ENCODE measurements at places on chromosomes 7 and 10.

GRCh38 chr7:471866-472639 lies 47.6 kb downstream of the PDGFA start:
- DNase-seq: no peak

DNA sequence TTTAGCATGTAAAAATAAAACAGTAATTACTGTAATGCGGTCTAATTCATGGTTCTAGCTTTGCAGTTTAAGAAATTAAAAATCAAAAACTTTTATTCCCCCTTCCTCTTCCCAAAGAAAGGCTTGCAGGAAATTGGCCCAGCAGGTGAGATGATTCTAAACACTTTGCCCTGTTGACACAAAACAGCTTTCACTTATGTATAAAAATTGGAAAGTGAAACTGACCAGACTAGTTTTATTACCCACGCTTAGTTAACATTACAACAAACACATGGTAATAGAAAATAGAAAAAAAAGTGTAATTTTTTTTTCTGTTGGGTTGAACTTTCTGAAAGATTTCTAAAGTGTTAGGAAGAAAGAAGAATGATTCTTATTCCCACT lies 1.2 kb upstream of the CCDC6 start:
- no peak for DNase-seq

DNA sequence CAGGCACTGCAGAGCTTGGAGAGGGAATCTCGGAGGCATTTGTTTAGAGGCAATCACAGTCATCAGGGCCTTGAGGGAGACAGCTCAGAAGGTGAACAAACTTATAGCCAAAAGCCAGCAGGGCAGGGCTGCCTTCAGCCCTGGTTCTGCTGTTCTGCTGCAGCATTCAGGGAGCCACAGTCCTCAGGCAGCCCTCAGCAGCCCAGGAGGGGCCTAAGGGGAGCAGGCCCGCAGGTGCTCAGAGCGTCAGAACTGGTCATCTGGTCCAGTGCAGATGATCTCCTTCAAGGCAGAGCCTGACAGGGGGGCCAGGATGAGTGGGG lies 84.7 kb downstream of the ARHGAP22 start:
- no peak for DNase-seq

DNA sequence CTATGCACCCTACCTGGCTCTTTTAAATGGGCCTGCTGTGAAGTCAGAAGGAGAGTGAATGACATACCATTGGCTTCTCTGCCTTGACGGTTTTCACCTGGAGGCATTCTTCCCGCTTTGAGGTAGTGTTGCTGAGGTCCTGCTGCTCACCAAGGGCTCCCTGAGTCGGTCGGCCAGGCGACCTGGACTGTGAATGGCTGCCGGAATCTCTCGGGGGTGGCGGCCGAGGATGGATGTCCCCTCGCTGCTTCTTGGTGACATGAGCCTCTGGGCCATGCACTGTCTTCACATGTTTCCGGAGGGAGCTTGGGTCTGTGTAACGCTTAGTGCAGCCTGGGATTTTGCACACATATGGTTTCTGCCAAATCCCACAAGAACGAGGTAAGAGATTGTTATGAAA lies 264.7 kb downstream of the GLI3 start:
- DNase-seq: no peak

- DNase-seq: no peak
These were observed 16.7 kb downstream of the ELN start for GRCh38 chr7:74044366-74045350.

DNA sequence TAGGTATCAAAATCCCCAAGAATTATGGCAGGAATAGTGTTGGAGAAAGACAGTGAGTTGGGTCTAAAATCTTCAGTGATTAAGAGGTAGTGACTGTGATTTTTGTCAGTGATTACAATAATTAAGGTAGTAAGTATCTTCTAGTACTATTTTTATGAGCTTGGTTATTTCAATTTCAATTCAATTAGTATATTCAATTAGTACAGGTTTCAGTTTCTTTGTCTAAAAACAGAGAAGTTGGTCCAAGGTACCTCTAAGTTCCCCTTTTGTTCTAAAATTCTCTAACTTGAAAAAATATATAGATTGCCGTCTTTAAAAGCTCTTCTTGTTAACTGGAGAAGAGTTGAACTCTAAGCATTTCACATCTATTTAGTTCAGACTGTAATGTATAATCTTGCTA lies 82.9 kb downstream of the OTUD1 start:
- DNase-seq: no peak

DNA sequence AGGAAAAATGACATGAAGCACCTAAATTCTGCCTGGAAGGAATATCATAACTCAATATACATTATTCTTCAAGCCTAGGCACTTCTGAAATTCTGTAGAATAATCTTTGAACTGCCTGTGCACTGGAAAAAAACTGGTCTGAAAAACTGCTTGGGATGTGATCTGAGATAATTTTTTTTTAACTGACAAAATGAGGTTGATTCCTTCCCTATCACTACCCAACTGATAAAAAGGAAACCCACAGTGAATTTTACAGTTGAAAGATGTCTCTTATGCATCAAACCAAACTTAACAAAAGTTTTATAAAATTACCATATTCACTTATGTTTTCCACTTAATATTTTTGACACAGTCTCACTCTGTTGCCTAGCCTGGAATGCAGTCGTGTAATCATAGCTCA lies 67.2 kb upstream of the FAM133B start:
- DNase-seq: no peak

- DNase-seq: no peak
These were observed 28.9 kb downstream of the PARP12 start for GRCh38 chr7:140033779-140034363.

- no peak for DNase-seq
These were observed 1.3 kb downstream of the ABCB1 start for GRCh38 chr7:87599336-87599735.

GRCh38 chr7:28018856-28019465 lies 161.6 kb downstream of the JAZF1 start:
- no peak for DNase-seq

DNA sequence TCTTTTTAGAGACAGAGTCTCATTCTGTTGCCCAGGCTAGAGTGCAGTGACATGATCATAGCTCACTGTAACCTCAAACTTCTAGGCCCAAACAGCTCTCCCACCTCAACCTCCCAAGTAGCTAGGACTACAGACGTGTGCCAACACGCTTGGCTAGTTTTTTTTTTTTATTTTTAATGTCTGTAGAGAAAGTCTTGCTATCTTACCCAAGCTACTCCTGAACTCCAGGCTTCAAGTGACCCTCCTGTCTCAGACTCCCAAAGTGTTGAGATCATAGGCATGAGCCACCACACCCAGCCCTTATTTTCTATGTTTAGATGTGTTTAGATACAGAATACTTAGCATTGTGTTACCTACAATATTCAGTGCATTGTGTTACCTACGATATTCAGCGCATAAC lies 46.4 kb downstream of the KMT2E start:
- no peak for DNase-seq

GRCh38 chr10:52347327-52347667 lies 33.2 kb downstream of the DKK1 start:
- no peak for DNase-seq

GRCh38 chr10:14528450-14528849 lies 197.7 kb upstream of the FRMD4A start:
- DNase-seq: no peak

- DNase-seq: no peak
These were observed 25.8 kb upstream of the LEP start for GRCh38 chr7:128215281-128215680.

DNA sequence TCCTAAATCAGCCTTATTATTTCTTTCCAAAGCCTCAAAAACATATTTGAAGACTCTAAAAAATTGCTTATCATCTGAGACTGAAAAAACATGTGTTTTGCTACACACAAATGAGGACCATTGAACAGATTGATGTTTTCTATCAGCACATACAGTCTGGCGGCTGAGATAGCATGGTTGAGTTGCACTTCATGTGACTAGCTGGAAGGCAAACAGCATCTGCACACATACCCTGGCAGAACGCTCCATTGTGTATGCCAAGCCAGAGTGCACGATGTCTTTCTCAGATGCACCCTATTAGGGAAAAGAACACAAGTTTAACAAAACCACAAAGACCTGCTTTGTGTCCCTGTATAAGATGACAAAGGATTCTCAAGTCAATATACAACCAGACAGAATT lies 33.0 kb downstream of the FAM25A start:
- no peak for DNase-seq

GRCh38 chr10:119672291-119672690 lies 21.1 kb downstream of the BAG3 start:
- no peak for DNase-seq

DNA sequence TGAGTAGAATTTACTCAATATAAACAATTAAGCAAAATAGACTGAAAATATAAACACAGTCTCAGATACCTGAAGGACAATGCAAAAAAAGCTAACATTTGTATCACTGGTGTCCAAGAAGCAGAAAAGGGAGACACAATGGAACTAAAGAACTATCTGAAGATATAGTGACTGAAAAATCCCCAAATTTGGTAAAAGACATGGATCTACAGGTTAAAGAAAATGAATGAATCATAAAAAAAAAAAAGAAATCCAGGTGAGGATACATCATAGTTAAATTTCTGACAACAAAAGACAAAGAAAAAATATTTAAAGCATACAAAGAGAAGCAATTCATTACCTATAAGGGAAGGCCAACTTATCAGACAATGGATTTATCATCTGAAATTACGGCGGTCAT lies 114.7 kb upstream of the PPP1R3A start:
- DNase-seq: no peak

- no peak for DNase-seq
These were observed 1.8 kb downstream of the TDRD1 start for GRCh38 chr10:114180937-114181336.

GRCh38 chr7:98075801-98076200 lies 30.9 kb upstream of the LMTK2 start:
- no peak for DNase-seq

GRCh38 chr10:71842422-71842821 lies 8.6 kb downstream of the PSAP start:
- no peak for DNase-seq

DNA sequence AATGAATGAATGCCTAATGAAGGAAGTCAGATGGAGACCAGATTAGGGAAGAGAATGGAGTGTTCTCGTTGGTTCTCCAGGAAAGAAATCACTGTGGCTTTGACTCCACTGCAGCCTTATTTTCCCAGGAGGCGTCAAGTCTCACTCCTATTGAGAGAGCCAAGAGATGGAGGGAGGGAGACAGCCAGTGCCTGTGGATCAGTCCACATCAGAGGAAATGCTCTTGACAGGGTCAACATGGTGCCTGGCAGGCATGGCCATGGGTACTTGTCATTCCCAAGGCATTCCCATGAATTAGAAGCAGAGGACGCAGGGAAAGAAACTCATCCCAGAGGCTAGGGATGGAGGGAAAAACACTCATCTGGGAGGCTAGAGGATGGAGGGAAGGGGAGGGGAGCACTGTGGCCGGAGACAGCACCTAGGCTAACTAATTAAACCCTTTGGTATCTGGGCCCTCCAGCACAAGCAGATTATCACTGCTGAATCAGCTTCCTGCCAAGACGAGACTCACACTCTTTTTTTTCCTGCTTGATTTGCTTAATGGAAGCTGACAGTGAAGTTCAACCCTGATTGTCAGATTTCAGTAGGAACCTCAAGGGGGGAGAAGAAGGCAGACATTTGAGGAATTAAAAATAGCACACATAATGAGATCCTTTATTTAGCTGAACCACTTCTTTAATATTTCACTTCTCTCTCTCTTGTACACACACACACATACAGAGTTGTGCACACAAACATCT lies 1233.2 kb upstream of the AUTS2 start:
- no peak for DNase-seq

GRCh38 chr10:100186253-100187212 lies 704 bp upstream of the ERLIN1 start:
- DNase-seq: no peak
